ENCODE measurements at places on chromosomes 11 and 22.
A peak's percentile ranks its signal among the peaks of the same experiment; 100 is the strongest.

GRCh38 chr11:125593114-125593820 is 615 bp downstream of the STT3A start:
- peak; percentile 43 for DNase-seq

DNA sequence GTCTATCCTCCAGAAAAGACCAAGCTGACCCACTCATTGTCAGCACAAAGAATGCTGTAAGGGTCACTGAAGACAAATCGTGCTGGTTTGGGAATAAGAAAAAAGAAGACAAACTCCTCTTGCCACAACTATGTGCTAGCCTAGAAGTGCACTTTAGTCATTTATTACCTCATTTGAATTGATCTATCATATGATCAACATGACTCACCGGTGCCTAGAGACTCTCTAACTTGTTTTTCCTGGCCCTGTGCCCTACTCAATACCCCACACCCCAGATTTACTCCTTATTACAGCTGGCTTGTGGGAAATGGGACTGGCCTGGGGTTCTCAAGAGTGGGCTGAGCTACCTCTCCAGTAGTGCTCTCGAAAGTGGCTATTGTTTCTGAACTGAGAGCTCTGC is 35.9 kb upstream of the HORMAD2 start:
- DNase-seq = no peak

GRCh38 chr11:10410844-10411200 is 44.2 kb upstream of the AMPD3 start:
- no peak for DNase-seq

- no peak for DNase-seq
These were observed 19.3 kb downstream of the PRR33 start for GRCh38 chr11:1872267-1872985.

DNA sequence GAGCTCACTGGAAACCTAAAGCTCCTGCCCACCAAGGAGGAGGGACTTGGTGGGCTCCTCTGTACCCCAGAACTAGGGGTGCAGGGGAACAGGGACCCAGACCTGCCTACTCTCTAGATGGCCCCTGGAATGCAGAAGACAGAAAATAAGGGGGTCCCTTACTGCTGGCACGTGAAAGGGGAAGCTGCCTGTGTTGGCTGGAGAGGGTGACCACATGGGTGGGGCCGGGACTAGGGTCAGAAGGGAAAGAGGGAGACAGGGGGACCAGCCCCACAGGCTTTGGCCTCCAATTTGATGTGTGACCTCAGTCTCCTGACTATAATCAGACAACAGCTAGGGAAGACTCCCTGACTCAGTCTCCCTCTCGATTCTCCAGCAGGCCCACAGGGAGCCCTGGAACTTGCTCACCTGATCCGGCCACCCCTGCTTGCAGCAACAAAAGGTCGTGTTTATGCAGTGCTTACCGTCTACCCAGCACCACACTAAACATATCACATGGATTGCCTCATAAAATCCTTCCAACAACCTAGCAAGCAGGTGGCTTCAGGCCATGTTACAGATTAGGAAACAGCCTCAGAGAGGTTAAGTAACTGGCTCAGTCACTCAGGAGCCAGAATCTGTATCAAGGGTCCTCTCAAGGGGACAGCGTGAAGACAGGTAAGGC is 10.2 kb downstream of the ARAP1 start:
- no peak for DNase-seq

GRCh38 chr22:32794449-32795213 is 6.9 kb upstream of the TIMP3 start:
- no peak for DNase-seq

- DNase-seq = no peak
These were observed 1.7 kb downstream of the MAPK8IP2 start for GRCh38 chr22:50602338-50602700.

GRCh38 chr11:90344546-90344945 is 121.7 kb upstream of the CHORDC1 start:
- DNase-seq = no peak

DNA sequence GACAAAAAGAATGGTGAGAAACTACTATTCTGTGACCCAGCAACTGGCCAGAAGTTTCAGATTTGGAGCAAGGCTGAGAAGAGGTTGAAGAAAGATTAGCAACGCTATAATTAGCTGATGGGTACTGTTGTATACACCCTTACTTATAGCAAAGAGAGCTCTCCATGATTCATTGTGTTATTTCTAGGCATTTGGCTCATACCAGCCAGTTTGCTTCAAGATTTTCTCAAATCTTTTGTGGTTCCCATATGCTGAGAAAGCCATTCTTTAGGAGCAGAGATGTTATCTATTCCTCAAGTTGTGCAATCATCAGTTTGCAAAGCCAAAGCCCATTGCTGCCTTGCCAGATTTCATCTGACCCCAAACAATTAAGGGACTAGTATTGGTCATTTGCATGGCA is 179.4 kb downstream of the ETS1 start:
- peak; percentile 90 for DNase-seq

DNA sequence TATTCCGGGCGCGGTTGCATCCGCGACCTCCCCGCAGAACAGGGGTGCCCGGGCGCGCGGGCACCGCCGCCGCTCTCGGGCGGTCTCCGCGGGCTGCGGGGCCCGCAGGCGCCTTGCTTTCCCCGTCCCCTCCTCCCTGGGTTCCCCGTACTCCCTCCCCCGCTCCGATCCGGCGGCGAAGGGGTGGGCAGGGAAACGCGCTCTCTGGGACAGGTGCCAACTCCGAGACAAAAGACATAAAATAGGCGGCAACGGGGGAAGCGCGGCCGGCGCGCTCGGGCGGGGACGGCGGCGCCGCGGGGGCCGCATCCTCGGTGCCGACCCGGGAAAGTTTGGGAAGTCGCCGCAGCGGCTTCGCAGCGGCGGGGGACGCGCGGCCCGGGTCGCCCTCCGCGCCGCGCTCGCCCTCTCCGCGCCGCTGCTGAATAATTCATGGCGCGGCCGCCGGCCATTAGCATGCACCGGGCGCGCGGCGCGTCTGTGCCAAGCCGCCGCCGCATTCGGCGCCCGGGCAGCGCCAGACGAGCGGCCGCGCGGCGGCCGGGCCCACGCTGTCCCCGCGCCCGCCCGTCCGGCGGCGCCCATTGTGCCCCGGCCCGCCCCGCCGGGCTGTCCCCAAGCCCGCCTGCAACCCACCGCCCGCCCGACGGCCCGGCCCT is 78.7 kb upstream of the PPARA start:
- DNase-seq = peak; percentile 98

- no peak for DNase-seq
These were observed 70.7 kb downstream of the ARFGAP2 start for GRCh38 chr11:47105974-47106373.

- peak; percentile 91 for DNase-seq
These were observed at the start of gene HMGXB4 for GRCh38 chr22:35257321-35258190. HMGXB4 (plus strand) TSS chr22:35257493; CDS start chr22:35262391, 4,898 bp downstream.

- peak; percentile 4 for DNase-seq
These were observed 2.3 kb downstream of the ATM start for GRCh38 chr11:108224911-108225786.

DNA sequence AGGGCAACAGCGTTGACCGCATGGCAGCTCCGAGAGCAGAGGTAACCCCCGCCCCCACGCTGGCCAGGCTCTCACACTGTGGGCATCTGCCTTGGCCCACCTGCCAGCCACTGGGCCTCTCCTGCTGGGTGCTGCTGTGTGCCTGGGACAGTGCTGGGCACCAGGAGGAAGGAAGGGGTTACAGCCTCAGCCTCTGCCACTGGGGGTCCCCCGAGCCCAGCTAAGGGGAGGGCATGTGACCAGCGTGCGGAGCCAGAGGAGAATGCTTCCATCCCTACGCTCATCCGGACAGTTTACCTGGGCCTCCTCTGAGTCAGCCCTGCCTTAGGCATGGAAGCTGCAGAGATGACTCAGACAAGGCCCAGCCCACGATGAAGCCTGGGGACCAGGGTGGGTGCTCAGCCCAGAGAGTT is 10.9 kb downstream of the NCF4 start:
- DNase-seq = no peak

GRCh38 chr22:38353701-38354100 is 36.5 kb upstream of the CSNK1E start:
- DNase-seq = no peak

DNA sequence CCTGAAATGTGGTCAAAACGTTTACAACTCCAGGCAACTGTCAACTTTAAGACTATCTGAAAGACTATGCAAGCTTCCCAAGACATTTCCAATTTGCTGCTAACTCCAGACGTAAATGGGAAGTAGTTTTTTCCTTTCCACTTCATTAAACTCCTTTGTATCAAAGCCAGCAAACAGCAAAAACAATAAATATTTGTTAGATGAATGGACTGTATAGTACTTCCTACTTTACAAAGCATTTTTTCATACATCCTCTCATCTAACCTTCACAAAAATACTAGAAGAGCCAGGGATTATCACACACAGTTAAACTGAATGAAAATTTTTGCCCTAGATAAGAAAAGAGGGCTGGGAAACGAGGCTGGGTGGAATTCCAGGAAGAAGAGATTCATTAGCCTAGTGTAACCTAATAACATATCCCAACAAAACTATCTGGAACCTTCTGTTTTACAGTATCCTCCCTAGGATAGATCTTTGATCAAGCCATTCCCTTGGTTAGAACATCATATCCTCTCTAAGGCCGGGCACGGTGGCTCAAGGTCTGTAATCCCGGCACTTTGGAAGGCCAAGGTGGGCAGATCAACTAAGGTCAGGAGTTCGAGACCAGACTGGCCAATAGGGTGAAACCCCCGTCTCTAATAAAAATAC is 10.4 kb downstream of the NUP98 start:
- no peak for DNase-seq

- no peak for DNase-seq
These were observed 34.8 kb upstream of the SHISAL1 start for GRCh38 chr22:44347549-44347948.

- no peak for DNase-seq
These were observed 8.7 kb upstream of the DGAT2 start for GRCh38 chr11:75759832-75760231.

DNA sequence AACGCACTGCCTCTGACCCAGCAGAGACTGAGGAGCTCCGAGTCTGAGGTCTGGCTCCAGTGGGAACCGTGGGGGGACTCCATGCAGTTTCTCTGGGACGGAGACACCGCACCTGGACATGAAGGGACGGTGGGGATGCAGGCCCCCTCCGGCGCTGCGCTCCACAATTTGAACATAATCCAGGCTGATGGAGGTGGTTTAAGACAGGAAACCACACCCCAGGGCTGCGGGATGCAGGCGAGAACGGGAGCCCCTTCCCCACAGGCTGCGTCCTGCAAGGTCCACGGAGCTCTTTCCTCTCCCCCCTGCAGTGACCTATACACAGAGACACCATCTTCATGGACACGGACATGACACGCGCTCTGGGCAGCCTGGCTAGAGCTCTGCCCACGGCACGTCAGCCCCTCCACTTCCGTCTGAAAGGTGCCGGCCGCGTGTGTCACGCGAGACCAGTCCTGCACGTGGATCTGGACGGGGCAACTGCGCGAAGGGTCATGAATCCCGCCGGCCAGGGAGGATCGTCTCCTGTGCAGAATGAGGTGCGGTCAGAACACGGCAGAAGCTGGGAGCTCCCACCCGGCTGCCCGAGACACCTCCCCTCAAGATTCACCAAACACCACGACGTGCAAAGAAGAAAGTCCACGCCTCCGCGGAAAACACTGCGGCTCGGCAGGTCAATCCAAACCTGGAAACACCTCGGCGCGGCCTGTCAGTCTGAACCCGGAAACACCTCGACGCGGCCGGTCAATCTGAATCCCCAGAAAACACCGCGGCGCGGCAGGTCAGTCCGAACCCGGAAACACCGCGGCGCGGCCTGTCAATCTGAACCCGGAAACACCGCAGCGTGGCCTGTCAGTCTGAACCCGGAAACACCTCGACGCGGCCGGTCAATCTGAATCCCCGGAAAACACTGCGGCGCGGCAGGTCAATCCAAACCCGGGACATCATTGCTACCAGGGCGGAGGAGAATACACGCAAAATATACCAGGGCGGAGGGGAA is 212.4 kb downstream of the BRD1 start:
- DNase-seq = no peak

DNA sequence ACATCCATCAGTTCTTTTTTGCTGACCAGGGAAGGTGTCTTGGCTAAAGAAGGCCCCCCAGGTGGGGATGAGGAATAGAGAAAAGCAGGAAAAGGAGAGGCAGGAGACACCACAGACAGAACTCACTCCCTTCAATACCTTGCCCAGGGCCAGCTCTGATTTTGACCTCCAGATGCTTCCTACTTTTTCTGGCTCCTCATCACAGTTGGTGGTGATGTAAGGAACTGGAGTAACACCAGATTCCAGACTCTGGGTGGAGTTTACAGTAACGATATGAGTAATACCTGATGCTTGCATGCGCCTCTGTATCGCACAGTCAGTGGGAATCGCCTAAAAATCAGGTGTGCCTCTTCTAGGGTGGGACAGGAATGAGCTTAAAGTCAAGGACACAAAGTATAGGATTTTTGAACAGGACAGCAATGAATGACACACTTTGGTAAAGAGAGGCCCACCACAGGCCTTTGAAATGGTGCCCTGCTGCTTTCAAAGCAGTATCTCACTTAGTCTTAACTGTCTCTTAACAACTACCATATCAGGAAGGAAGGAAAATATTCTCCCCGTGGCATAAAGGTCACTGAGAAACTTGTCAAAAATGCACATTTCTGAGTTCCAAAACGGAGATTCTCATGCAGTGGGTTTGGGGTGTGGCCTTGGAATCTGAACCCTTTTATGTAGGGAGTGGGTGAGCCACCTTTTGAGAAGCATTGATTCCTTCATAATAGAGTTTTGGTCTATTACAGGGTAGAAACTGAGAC is 140.8 kb downstream of the SNX19 start:
- no peak for DNase-seq

DNA sequence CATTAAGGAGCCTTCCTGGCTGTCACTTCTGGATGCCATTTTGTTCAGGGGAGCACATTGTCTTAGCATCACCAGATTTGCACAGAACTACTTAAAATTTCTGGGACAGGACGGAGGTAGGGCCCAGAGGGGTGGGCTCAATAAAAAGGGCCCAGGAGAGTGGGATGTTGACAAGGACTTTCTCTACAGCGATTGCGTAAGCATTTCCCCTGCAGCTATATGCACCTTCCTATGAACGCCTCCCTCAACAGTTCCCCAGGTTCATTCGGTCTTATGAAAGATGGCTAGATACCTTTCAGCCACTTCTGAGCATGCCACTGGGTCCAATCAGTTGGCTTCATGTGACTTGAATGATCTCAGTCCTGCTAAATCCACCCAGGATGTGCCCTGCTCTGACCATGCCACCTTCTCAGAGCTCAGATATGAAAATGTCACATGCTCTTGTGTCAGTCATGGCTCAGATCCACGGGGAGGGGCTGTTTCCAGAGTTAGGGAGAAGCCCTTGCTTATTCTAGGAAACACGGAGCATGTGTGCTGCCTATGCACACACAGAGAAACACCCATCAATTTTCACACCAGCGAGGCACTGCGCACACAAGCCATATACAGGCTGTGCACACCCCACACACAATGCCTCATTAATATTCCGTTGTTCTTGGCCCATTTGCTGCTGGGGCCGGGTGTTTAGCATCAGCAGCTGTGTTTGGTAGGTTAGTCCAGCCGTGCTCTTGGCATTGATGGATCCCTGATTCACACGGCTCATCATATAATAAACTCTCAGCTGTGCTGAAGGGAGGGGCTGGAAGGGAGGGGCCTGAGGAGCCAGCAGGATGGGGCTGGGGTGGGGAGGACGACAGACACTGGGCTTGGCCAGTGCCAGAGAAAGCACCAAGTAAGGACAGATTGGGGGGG is 52.5 kb upstream of the NNMT start:
- no peak for DNase-seq

- DNase-seq = no peak
These were observed 6.7 kb downstream of the DENND6B start for GRCh38 chr22:50320116-50320515.

Measured in lung (tissue), 17 donors.